ENCODE measurements at places on chromosomes 7 and 10.
A peak's percentile ranks its signal among the peaks of the same experiment; 100 is the strongest.

DNA sequence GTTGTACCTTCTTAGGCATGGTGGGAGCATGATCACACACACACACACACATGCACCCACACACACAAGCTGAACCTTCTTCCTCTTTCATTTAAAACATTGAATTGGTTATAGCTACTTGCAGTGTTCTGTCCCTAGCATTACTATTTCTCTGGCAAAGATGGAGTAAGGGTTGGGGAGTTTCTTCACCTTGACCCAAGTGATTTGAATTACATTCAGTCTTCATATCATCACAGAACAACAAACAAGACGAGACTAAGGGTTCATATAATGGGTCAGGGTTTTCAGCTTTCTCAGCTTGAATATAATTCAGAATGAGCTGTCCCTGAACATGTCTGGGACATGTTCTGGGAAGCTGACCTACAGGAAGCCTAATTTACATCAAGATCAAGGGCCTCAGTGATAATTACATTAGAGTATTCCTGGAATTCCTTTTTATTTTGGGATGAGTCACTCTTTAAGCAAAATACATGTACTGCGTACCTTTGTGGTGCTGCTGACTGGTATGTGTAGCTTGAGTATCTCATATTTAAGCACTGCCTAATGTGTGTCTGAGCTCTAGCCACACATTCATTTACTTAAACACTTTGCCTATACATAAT is 213.5 kb upstream of the TMEM229A start:
- no peak for DNase-seq

DNA sequence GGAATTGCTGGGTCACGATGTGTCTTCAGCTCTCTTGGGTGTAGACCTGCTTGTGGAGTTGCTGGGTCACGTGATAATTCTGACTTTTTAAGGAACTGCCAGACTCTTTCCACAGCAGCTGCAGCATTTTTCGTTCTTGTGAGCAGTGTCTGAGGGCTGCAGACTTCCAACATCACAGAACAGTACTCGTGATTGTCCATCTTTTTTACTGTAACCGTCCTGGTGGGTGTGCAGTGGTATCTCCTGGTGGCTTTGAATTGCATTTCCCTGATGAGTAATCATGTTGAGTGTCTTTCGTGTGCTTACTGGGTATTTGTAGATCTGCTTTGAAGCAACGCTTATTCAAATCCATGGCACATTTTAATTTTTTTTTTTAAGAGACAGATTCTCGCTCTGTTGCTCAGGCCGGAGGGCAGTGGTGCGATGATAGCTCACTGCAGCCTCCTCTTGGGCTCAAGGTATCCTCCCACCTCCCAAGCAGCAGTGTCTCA is 22.7 kb downstream of the INPP5A start:
- DNase-seq, result no peak

GRCh38 chr10:113610631-113611601 is 52.9 kb downstream of the NRAP start:
- no peak for DNase-seq

DNA sequence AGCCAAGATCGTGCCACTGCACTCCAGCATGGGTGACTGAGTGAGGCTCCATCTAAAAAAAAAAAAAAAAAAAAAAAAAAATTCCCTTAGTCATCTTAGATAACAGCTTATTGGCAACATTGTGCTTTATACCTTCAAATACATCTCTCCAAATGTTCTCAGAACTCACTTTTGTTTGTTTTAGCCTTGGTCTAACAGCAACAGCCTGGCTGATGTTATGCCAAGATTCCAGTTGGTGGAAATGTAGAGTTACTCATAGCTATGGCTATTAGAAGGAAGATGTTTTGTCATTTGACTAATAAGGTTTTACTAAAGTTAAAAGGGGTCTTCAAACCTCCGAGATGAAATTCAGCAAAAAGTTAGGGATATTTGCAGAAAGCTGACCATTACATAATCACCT is 481.4 kb downstream of the NEBL start:
- no peak for DNase-seq

GRCh38 chr10:6052247-6053221 is 9.6 kb downstream of the IL2RA start:
- peak; percentile 81 for DNase-seq
